ENCODE measurements at places on chromosomes 3 and 15. TPM values are rescaled to one million over a fixed set of nuclear protein-coding genes. Genes with fewer than 3 reads are reported as not detected.

GRCh38 chr15:57422113-57422754 lies 45.9 kb downstream of the CGNL1 start:
- no peaks in the 10 kb centered on the region for H3K27me3 ChIP-seq
- H3K4me3 ChIP-seq: no peak overlapping the region
- DNase-seq: no peak
- H3K36me3 ChIP-seq: no peaks in the 10 kb centered on the region
- H3K27ac ChIP-seq: no peak overlapping the region

DNA sequence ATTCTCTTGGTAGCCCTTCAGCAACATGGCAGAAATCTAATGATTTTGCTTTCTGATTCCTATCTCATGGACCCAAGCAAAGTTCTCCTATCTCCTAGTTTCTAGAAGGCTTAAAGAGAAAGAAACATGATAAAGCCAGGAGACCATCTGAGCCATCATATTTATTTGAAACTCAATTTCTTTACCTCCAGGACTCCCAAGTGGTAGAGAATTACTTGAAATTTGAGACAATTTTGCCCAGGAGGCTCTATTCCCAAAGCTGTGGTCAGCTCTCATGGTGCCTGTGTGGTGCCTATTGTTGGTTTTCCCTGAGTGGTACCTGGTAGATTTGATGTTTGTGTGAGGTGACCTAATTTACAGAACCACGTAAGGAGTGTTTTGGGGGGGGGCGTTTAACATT lies 38.8 kb downstream of the CHP1 start:
- H3K27ac ChIP-seq: no peak overlapping the region
- no peak overlapping the region for H3K4me3 ChIP-seq

DNA sequence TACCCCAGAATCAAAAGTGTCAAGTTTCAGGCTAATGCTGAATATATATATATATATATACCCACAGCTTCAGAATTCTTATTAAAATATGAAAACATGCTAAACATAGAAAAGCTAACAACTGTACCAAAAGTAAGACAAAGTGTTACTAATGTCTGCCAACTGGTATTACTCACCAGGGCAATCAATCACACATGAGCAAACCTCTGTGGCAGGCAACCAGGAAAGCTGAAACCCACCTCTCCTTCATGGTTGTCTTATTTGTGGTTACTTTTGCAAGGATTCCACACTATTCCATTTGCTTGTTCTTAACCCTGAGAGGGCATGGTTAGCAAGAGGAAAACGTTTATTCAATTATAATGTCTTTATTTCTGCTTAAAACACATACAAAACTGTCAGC lies 512.3 kb upstream of the MDFIC2 start:
- no peaks in the 10 kb centered on the region for H3K27me3 ChIP-seq
- H3K4me1 ChIP-seq: peaks cover 3% of the 10 kb centered on the region
- H3K4me3 ChIP-seq: no peak overlapping the region
- H3K36me3 ChIP-seq: no peaks in the 10 kb centered on the region

DNA sequence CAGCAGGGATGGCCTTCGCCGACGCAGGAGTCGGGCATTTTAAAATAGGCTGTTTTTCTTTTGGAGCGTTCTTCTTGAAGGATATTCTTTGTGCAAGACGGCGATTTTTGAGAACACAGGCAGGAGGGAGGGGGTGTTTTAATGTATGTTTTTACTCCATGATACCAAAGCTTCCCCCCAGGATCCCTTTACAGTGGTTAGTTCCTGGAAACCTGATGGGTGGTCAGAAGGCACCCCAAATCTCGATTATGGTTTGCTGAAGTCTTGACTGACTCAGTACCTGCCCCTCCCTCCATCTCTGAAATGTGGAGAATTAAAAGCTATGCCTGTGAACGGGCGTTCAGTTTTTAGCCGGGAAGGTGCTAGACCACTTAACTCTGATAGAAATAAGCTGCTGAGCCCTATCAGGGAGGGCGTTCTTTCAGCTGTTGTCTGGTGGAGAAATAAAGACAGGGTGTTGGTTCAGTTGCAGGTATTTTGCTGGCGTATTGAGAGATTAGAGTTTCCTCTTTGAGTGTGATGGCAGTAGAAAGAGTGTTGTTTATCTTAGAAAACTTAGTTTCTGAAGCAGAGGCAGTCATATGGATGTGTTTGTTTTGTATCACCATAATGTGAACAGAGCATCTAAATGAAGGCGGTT lies 3.4 kb downstream of the IGF1R start:
- DNase-seq: no peak
- peak overlapping the region; percentile 92 for H3K4me3 ChIP-seq
- H3K4me1 ChIP-seq: peaks cover 8% of the 10 kb centered on the region

DNA sequence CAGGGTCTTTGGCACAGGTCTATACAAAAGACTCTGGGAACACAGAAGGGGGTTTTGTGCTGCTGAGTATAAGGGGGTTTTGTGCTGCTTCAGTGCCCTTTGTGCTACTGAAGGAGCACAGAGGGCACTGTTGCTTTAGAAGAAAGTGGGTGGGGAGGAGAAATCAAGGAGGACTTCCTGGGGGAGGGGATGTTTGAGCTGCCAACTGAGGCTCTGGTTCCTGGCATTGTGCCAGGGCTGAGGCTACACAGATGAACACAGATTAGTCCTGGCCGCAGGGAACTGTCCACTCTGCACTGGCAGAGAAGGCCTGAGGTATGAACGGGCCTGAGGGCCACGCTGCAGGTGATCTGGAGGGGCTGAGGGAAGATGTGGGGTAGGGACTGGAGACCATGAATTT lies 32.2 kb upstream of the SEC13 start:
- no peak overlapping the region for H3K4me3 ChIP-seq
- no peaks in the 10 kb centered on the region for H3K36me3 ChIP-seq
- no peaks in the 10 kb centered on the region for H3K27me3 ChIP-seq
- DNase-seq: no peak

DNA sequence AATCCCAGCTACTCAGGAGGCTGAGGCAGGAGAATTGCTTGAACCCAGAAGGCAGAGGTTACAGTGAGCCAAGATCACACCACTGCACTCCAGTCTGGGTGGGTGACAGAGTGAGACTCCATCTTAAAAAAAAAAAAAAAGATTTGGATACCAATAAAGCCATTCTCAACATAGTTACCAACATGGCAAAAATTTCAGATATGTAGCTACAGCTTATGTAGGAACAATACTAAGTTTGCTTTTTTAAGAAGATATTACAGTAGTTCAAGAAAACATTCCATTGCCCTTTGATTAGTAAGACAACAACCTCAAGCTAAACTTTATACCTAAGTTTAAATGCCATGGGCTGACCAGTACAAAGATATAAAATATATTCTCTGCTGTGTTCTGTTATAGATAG lies 34.4 kb downstream of the ZNF106 start:
- H3K36me3 ChIP-seq: no peaks in the 10 kb centered on the region
- peaks cover 9% of the 10 kb centered on the region for H3K4me1 ChIP-seq
- no peak overlapping the region for H3K27ac ChIP-seq
- peak overlapping the region; percentile 11 for H3K4me3 ChIP-seq
- DNase-seq: no peak

The C3orf70 gene
- 9.0 TPM for polyA plus RNA-seq

The SRGAP3 gene
- 2.1 TPM for polyA plus RNA-seq

The BFSP2 gene
- polyA plus RNA-seq: not detected
